ENCODE measurements at places on chromosomes 7 and 10.

DNA sequence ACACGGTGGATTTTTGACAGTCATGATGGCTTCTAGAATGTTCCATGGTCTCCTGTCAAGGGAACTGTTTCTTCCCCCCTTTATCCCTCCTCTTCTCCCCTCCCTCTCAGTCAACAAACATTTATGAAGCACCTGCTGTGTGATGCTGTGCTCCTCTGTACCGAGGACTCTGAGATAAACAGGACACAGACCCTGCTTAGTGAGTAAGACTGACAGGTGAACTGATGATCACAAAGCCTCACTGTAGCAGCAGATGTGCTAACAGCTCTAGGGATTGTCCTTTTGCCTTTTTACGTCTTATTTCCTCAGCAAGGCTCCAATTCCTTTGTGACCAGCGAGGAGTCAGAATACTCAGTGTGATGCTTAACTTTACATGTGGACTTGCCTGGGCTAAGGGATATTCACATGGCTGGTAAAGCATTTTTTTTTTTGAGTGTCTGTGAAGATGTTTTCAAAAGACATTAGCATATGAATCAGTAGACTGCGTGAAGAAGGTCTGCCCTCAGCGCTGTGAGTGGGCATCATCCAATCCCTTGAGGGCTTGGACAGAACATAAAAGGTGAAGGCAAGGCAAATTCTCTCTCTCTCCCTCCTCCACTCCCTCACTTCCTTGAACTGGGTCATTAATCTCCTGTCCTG lies 170.1 kb downstream of the ADRA2A start:
- DNase-seq, result no peak

DNA sequence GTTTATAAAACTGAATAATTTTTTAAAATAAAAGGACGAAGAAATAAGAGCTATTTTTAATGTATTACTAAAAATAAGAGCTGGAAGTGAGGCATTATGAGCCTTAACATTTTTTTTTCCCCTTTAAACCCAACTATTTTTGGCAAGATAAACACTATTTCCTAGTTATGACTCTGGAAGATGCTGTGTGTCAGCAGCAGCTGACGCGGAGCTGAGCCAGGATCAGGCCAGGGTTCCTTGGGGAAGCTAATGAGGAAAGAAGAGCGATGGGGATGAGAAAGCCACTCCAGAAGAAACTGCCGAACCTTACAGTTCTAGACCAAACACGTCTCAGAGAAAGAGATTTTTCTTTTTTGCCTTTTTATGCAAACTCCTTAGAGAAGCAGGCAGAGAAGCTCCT lies 85.9 kb downstream of the USP6NL start:
- DNase-seq, result no peak

DNA sequence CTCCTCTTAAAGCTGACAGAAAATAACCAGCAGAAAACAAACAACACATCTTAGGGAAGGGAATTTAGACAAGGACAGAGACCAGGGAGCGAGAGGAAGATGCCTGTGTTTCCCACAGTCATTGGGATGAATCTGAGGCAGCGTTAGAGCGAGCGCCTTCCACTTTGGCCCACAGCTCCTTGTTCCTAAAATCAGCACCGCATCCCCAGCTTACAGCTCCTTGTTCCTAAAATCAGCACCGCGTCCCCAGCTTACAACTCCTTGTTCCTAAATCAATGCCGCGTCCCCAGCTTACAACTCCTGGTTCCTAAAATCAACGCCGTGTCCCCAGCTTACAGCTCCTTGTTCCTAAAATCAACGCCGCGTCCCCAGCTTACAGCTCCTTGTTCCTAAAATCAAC lies 593.3 kb downstream of the PTPRN2 start:
- no peak for DNase-seq

GRCh38 chr7:68730194-68730593 lies 868.1 kb upstream of the AUTS2 start:
- DNase-seq, result no peak

- DNase-seq, result no peak
These were observed 52.2 kb downstream of the ASB13 start for GRCh38 chr10:5614155-5614721.

- DNase-seq, result no peak
These were observed 237.7 kb upstream of the PRKCQ start for GRCh38 chr10:6817770-6818169.

GRCh38 chr7:75937958-75938786 lies 23.2 kb downstream of the POR start:
- no peak for DNase-seq

Measured in NCI-H2081 treated with DMSO at 0.1 percent for 48 hours (cell line).